ENCODE measurements at places on chromosomes 6 and 20.

GRCh38 chr6:112274774-112275173, 20.4 kb upstream of the LAMA4 start:
- no peak for DNase-seq

GRCh38 chr6:50289366-50289765, 239.6 kb upstream of the DEFB112 start:
- no peak for DNase-seq

GRCh38 chr6:105501826-105502344, 99.0 kb upstream of the PREP start:
- DNase-seq, result no peak

DNA sequence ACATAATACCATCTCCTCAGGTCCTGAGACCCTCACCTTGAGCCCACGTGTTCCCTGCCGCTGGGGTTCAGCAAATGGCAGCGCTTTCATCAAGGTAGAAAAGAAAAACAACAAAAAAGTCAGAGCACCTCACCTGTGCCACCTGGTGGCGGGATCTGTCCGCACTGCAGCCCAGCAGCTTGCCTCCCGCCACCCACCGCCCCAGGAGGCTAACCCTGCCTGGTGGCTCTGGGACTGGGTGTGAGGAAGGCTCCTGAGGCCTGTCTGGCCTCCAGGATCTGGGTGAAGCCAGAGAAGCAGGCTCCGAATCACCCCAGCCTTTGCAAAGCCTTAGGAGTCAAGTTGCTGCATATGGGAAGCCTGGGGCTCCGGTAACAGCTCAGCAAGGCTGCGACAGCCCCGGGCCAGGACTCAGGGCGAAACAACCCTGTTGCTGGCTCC, 270.8 kb downstream of the BMP7 start:
- no peak for DNase-seq

DNA sequence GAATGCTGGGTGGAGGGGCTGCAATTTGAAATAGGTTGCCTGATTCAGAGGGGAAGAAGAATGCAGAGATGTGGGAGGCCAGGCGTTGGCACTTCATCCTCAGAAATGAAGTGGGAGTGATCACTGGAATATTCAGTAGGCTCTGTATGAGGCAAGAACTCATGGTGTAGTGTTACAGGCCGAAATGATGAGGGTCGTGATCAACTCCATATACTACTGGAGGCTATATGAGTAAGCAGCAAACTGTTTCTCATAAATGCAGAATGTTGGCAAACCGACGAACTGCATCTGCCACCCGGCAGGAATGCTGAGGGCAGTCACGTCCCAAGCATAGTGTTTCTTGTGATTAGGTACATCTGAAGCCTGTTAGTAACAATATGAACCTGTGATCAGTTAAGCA, 12.7 kb downstream of the KCNS1 start:
- DNase-seq, result no peak

- no peak for DNase-seq
Measured at GRCh38 chr20:19451923-19452295, 239.5 kb downstream of the SLC24A3 start.

GRCh38 chr20:38854654-38855066, 49.2 kb downstream of the PPP1R16B start:
- no peak for DNase-seq

DNA sequence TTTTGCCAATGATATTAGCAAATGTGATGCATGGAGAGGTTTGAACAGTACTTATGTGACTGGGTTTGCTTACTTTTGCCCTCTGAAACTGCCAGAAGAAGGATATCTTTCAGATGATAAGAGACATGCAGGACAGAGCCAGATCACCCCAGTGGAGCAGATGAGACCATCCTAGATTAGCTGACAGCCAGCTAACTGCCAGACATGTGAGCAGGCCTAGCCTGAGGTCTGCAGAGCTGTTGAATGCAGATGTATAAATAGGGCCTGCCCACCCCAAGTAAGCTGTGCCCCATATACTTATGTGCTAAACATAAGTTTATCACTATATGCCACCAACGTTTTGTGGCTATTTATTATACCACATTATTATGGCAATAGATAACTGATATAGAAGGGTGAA, 5.9 kb downstream of the ZSCAN31 start:
- DNase-seq, result no peak
